ENCODE measurements at places on chromosomes 1 and 21.

DNA sequence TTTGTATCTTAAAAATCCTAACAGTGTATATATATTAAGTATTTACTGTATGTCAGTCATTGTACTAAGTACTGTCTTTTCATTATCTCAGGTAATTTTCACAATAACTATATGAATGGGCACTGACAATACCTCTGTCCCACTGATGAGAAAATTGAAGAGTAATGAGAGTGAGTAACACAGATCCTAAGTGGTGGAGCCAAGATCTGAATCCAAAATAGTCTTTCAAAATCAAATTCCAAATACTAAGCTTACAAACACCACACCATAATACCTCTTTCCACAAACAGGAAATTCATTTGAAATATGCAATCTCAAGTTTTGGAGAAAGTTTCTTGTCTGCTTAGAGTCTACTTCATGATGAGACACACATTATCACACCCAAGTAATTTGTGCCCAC is 105.9 kb upstream of the EDEM3 start:
- no peak for DNase-seq

- DNase-seq, result no peak
Observed at GRCh38 chr1:201827321-201828216, 1.4 kb upstream of the IPO9 start.

- DNase-seq, result no peak
Observed at GRCh38 chr1:47688461-47689296, 250.8 kb downstream of the FOXD2 start.

GRCh38 chr1:214515544-214516433 is 35.6 kb downstream of the PTPN14 start:
- DNase-seq, result no peak

- no peak for DNase-seq
Observed at GRCh38 chr1:115036814-115037507, 7.3 kb downstream of the TSHB start.

DNA sequence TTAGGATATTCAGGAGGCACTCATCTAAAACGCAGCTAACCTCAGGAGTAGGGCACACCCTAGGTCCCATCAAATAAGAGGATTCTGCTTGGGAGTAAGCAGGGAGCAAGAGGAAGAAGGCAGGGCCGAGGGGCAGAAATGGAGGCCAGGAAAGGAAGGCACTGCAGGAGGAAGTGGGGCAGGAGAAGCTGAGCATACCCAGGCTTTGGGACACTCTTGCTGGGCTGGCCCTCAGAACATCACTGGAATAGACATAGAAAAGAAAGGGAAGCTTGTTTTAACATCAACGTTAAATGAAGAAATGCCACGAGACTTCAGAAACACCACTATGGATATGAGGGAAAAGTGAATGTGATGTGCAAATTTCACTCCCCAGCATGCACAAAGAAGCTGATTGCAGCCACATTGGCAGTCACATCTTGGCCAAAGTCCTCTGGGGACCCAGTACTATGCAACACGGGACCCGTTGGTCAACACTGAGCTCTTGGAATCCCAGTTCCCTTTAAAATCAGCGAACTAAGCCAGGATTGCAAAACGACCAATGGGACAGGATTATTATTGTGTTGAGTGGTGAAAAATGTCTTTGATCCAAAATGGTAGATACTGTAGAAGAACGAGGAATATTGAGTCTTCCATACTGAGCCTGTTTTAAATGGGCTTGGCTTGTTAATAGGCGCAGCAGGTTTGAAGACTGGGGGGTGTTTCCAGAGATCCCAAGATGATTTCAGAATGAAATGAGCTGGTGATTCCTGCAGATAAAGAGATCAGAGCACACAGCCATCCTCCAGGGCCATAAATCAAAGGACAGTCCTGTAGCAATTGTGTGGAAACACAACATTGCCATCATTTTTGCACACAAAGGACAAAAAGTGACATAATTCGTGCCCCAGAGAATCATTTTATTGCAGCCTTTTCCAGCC is 152.4 kb downstream of the TOMM20 start:
- DNase-seq, result no peak

GRCh38 chr1:46513536-46513935 is 23.9 kb downstream of the DMBX1 start:
- DNase-seq, result no peak

GRCh38 chr1:24018611-24019580 is 38.8 kb upstream of the SRSF10 start:
- DNase-seq, result no peak

DNA sequence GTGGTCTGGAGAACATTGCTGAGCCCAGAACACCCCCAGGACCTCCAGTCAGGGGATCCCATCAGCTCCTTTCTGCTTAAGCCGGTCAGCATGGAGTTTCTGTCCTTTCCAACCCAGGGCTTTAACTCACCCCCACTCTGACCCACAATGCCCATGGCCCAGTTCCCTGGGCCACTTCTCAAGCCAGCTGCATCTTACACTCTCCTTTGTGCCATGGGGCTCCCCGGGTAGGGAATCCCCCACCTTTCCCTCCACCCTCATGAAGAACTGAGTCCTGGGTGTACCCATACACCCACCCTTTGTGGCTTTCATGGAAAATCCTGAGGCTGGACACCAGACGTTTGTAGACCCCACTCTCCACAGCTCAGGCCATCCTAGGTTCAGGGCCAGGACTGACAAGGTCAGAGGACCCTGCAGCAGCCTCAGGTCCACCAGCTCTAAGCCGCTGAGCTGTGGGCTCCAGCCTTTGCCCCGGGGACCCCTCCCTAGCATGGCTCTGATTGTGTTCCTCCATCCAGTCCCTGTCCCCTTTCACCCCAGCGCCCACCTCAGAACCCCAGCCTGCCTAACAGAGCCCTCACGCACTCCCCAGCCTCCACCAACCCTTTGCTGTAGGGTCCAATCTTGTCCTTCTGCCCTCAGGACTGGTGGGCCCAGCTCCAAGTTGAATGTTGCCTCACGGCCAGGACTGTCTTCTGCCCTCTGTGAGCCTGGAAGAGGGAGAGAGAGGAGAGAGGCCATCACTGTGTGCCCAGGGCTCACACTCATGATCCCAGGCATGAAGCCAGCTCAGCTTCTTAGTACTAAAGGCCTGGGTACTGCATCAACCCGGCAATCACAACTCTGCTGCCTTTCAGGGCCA is 394.8 kb downstream of the MATN1 start:
- no peak for DNase-seq

GRCh38 chr1:181482521-181483284 is 614 bp upstream of the CACNA1E start:
- DNase-seq, result no peak

DNA sequence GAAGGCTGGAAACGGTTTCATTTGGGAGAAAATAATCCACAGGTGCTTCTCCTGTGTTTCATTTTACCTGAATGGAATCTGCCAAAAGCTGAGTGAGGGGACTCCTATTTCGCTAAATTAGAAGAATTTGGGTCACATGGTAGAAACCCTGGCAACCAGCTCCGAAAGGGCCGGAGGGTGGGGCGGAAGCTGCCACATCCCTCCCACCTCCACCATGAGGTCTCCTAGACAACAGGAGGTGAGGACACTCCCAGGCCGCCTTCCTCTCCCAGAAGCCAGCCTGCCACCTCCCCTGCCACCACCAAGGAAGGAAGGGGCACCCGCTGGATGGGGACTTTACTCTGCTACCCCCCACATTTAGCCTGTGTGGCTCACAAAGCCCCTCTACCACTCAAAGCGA is 199.9 kb upstream of the ZC3H12A start:
- no peak for DNase-seq

GRCh38 chr1:246008363-246008831 is 498.7 kb downstream of the SMYD3 start:
- DNase-seq, result no peak

- DNase-seq, result no peak
Observed at GRCh38 chr1:36225283-36225899, 1.1 kb downstream of the THRAP3 start.

- no peak for DNase-seq
Observed at GRCh38 chr21:8997011-8997440, 1524.4 kb upstream of the TPTE start.

- DNase-seq, result no peak
Observed at GRCh38 chr21:36902793-36903192, 63.7 kb downstream of the HLCS start.

Measured in activated CD4-positive, alpha-beta T cell treated with anti-CD3 and anti-CD28 coated beads, Interleukin-2, amount 50 U/mL, for 1 hour (primary cell).